ENCODE measurements at places on chromosomes 13 and 19.
A peak's percentile ranks its signal among the peaks of the same experiment; 100 is the strongest.

DNA sequence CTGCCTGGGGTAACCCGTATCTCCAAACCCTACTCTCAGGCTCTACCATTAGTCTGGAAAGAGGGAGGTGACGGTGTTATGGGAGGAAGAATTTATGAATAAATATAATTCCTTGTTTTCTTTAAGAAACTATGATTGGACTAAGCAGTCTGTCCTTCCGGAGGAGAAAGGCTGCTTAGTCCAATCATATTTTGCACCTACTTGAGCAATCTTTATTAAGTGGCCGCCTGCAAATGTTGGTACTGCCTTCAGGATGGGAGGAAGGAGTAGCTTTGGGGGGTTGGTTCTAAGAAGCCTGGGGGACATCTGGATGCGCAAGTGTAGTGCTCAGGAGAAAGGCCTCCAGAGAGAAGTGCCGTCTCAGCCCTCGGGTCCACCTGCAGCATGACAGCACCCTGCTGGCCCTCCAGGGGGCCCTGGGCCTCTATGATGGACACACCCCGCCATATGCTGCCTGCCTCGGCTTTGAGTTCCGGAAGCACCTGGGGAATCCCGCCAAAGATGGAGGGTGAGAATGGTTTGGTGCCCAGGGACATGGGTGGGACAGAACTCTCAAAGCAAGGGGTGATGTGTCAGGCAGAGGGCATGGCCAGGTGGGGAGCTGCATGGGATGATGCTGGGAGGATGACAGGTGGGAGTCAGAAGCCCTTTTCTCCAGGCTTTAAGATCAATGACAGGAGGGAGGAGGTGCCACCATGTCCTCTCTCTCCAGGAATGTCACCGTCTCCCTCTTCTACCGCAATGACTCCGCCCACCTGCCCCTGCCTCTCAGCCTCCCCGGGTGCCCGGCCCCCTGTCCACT lies 4.1 kb downstream of the ACP4 start:
- no peak for DNase-seq

GRCh38 chr19:54451997-54452396 lies 3.0 kb downstream of the LENG8 start:
- DNase-seq = no peak

GRCh38 chr19:12092065-12092867 lies 27.7 kb downstream of the ZNF844 start:
- DNase-seq = peak; percentile 79

- no peak for DNase-seq
Observed at GRCh38 chr13:25330541-25330940, 29.1 kb downstream of the NUP58 start.

DNA sequence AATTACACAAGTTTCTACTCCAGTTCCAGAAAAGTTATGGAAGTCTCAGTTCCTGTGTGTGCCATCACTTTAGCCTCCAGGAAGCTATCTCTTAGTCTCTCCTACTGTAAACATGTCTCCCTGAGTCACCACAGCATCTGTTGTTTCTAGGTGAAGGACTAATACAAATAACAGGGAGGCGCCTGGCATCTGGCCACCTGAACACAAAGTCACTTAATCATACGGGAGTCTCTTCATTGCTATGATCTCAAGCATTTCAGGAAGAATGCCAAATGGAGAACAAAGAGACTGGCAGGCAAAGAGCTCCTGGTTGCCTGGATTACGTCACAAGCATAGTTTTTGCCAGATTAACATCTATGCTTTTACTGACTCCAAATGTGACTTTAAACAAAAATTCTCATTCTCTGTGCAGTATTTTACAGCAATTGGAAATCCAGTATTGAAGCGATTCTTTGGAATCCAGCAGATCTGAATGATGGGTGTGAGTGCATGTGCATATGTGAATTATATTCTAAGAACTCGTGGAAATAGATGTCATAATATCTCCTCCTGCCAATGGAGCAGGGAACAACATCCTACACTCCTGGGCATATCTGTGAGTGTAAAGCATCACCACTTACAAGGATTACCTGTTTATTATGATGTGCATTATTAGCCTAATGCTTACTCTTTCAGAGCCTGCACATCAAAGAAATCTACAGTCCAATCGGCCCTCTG lies 572.8 kb downstream of the PCDH9 start:
- DNase-seq = no peak
